ENCODE measurements at places on chromosomes 5 and 9. TPM values are rescaled to one million over a fixed set of nuclear protein-coding genes. Genes with fewer than 3 reads are reported as not detected.

The SHOC1 gene
- total RNA-seq, result not detected

The C5 gene
- total RNA-seq, result 1.9 TPM

The NUP188 gene
- total RNA-seq, result 19.6 TPM

The GRM6 gene
- not detected for total RNA-seq

The PDE6A gene
- 4.2 TPM for total RNA-seq

GRCh38 chr5:95884017-95884325 is 61.4 kb upstream of the GLRX start:
- no peak for DNase-seq

DNA sequence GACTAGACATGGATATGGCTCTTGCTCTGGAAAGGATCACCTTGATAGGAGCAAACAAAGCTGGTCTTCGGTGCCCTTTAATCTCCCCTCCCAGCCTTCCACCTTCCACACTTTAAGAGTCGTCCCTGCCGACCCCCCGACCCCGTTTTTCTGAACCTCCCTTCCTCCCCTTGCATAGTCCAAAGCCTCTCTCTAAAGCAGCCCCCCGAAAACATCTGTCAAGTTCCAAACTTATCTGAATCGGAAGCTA is 423 bp upstream of the NUP214 start:
- no peak for DNase-seq

DNA sequence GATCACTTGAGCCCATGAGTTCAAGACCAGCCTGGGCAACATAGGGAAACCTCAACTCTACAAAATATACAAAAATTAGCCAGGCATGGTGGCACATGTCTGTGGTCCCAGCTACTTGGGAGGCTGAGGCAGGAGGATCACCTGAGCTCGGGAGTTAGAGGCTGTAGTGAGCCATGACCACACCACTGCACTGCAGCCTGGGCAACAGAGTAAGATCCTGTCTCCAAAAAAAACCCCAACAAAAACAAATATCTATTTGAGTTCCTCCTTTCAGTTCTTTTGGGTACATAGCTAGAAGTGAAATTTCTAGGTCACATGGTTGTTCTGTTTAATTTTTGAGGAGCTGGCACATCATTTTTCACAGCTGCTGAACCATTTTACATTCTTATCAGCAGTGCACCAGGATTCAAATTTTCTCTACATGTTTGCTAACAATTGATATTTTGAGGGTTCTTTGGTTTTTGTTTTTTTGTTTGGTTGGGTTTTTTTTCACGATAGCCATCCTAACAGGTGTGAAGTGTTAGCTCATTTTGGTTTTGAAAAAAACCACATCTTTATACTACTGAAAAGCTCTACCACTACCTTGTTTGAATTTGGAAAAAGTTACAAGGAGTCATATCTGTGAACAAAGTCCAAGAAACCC is 176.9 kb upstream of the SLC12A2 start:
- DNase-seq, result no peak

- no peak for DNase-seq
Observed at GRCh38 chr5:137960141-137960540, 70.9 kb downstream of the PKD2L2 start.

DNA sequence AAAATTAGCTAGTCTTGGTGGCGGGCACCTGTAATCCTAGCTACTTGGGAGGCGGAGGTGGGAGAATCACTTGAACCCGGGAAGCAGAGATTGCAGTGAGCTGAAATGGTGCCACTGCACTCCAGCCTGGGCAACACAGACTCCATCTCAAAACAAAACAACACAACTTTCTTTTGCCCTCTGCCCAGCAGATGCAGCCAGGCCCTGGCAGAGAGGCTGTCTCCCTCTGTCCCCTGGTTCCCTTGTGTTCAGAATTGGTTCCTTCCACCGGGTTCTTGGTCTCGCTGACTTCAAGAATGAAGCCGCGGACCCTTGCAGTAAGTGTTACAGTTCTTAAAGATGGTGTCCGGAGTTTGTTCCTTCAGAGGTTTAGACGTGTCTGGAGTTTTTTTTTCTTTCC is 30.2 kb upstream of the CEP72 start:
- no peak for DNase-seq

GRCh38 chr5:142686210-142686734 is 382 bp upstream of the FGF1 start:
- DNase-seq, result no peak

GRCh38 chr9:131516100-131516499 is 13.4 kb downstream of the POMT1 start:
- DNase-seq, result no peak

DNA sequence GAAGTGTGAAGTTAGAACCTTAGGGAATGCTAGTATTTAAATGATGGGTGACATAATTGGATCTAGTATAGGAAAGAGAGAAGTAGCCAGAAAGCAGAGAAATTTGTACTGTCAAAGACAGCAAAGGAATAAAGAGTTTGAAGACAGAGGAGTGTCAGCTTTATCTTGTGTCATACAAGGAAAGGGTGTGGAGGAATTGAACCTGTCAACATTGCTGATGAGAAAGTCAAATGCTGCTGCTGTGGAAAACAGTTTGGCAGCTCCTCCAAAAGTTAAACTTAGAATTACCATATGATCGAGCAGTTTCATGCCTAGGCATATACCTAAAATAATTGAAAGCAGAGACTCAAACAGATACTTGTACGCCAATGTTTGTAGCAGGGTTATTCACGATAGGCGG is 63.7 kb downstream of the DENND4C start:
- no peak for DNase-seq

DNA sequence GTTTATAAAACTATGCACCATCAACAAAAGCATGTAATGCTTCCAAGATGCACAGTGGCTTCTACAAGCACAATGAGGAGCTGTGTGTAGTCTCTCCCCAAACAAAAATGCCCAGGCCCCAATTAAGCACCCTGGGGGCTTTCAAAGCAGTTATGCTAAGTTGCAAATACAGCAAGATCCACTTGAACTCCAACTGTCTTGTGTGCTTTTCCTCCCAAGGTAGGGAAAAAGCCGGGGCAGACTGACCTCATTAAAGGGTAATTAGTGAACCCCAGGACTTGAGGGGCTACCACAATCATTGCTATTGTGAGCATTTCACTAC is 13.1 kb downstream of the ZNF608 start:
- no peak for DNase-seq

DNA sequence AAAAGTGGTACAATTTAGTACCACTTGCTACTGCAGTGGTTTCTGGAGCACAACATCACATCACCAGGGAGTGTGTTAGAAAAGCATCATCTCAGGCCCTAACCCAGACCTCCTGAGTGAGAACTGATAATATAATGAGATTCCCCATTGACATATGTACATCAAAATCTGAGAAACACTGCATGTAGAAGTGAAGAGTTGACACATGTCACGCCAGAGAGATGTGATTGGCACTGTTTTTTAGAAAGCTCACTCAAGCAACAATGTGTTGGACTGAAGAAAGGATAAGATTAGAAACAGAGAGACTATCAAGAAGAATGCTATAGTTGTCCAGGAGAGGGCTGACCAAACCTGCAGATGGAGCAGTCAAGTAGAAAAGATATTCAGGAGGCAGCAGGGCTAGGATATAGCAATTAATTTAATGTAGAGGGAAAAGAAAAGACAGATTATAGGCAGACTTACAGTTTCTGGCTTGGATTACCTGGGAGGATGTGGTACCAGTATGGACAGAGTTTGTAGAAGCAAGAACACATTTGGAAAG is 324.4 kb upstream of the ADAMTSL1 start:
- no peak for DNase-seq

DNA sequence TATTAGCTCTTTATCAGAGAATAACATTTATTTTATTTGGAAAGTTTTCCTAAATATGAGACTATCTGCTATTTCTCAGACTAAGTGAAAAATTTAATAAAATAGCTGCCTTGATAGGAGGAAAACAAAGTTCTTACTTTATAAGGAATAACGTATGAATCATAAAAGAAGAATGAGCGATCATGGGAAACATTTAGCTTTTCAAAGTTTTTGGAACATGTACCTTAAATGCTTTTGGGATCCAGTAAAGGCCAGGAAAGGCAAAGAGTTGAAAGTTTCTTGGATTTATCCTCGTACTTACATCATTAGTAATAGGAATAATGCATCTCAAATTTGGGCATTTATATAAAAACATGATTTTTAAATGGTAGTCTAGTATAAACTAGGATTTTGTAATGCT is 19.4 kb downstream of the OGN start:
- no peak for DNase-seq

GRCh38 chr5:92544036-92544435 is 1037.0 kb downstream of the NR2F1-AS1 start:
- DNase-seq, result no peak

DNA sequence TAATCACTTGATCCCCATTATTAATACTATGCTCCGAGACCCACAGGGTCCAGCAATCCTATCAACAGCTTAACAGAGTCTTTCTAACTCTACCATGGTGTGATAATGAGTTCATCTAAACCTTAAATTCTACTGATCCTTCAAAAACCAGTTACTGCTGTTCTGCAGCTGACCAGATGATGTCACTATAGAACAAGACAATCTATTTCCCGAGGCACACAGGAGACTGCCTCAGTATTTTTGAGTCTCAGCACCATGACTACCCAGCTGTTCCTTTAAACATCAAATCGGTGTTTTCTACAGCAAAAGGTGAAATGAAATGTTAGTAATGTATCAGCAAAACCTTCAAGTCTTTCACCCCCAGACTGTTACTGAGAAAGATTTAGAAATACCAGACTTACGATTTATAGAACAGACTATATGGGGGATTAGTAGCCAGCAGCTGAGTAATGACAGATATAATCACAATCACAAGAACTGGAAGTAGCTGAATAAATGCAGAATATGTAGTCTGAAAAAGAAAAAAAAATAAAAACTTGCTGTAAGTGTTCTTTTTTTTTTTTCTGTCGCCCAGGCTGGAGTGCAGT is 16.9 kb downstream of the DNAJC18 start:
- no peak for DNase-seq

GRCh38 chr5:135266303-135266635 is 132.8 kb downstream of the MACROH2A1 start:
- no peak for DNase-seq

GRCh38 chr5:35832762-35833161 is 23.9 kb upstream of the IL7R start:
- no peak for DNase-seq

DNA sequence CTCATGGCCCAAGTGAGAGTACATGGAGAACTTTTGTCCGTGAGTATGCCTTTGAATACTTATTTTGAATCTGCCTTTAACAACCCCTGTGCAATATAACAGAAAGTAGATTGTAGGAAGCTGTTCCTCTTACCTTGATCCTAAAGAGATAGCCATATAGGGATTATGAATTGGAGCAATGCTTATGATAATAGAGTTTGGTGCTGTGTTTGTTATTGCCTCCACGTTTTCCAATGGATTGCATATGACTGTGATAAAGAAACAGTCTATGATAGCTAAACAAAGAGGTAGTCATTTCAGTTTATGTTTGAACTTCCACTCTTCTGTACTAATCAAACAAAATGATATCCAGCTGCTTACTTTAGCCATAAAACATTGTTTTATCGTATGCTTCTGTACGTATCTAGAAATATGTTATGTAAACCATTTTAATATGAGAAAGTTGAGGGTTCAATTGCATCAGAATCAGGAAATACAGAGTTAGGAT is 199.6 kb upstream of the RGMB start:
- DNase-seq, result no peak

GRCh38 chr5:179613460-179614071 is 9.9 kb downstream of the HNRNPH1 start:
- no peak for DNase-seq

DNA sequence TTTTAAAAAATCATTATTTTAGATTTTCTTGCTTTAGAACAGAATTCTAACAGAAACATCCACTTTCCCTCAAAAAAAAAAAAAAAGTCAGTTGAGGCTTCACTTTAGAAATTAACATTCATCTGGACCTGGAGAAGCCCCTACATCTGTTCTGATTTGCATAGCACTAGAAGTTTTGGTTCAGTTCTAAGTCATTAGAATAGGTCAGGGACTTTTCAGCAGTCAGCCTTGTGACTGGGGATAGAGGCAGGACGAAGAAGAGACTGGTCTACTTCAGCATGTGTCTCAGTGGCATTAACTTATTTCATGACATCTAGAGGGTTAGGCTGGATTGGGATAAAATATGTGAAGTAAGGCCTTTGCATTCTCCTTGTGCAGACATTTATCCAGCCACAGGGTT is 215.8 kb upstream of the DAB2 start:
- DNase-seq, result no peak

DNA sequence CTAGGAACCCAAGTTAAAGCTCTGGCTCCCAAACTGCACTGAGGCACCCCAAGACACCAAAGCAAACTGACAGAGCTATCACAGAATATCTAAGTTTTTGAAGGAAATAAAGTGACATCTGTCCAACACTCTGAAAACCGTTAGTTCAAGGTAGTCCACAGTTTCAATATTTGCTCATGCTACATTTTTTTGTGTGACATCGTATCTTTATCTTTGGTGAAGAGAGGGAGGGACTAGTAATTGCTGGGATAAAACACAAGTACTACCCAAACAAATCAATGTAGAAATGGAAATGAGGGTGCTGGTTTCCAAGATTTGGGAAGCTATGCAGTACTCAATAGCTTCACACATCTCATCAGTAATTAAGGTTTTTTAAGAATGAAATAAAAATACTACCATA is 20.6 kb downstream of the LIFR start:
- DNase-seq, result no peak

DNA sequence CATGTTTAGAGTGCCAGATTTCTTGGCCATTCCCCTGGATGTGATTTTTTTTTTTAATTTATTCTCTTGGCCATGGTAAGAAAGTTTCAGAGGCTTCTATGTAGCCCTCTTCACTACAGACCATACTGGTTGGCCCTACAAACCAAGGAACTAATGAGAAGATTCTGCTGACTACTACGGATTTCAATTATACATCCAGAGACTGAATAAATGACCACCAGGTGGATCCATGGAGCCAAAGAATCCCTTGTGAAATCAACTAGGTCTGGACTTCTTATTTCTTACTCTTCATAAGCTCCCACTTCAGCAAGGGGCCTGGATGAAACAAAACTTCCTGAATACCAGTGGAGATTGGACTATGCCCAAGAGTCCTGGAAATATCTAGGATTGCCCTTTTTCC is 27.6 kb downstream of the ZNF622 start:
- DNase-seq, result no peak

GRCh38 chr9:95641586-95641985 is 124.8 kb upstream of the PTCH1 start:
- peak; percentile 27 for DNase-seq

DNA sequence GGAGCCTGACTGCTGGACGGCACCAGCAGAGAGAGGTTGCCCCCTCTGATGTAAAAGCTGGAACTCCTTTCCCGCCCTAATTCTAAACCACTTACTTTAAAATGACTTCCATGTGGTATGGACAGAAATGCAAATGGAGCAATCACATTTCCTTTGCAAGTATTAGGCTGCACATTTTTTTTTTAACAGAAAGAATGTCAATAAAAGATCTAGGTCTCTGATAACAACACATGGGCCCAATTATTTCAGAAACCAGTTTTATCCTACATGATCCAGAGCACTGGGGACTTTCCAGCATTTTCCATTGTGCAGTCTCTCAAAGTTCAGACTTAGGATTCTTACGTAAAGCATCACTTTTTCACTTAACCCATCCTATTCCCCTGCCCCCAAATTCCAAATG is 203.7 kb downstream of the NXNL2 start:
- DNase-seq, result no peak

- no peak for DNase-seq
Observed at GRCh38 chr9:128969491-128969890, 22.0 kb downstream of the NUP188 start.
